Omental fat pad (tissue), 4 donors: ENCODE measurements at places on chromosomes 3 and 15. TPM values are rescaled to one million over a fixed set of nuclear protein-coding genes. Genes with fewer than 3 reads are reported as not detected.

Gene CADPS
- total RNA-seq: not detected

Gene IQSEC1
- 51.0 TPM for total RNA-seq

Gene VGLL3
- total RNA-seq: 99.6 TPM

Gene UPK1B
- 7.4 TPM for total RNA-seq
